ENCODE measurements at places on chromosomes 3 and 15. TPM values are rescaled to one million over a fixed set of nuclear protein-coding genes. Genes with fewer than 3 reads are reported as not detected.

Gene PPP1R14D
- 0.69 TPM for polyA plus RNA-seq

DNA sequence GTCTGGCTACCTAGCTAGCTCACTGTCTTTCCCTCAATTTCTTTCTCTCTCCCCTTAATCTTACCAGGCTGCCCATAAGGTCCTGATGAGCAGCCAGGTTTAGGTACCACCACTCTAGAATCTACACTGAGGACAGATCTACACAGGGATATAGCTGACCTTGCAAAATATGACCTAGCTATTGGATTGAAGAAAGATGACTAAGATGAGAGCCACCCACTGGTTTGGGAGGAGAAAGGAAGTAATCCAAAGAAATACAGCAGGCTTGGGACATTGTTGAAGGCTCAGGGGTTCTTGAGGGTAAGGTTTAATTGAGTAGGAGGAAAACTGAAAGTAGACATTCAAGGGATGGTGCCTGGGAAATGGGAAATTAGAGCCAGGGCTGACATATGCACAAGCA, 142.0 kb upstream of the TMC3 start:
- DNase-seq: no peak

DNA sequence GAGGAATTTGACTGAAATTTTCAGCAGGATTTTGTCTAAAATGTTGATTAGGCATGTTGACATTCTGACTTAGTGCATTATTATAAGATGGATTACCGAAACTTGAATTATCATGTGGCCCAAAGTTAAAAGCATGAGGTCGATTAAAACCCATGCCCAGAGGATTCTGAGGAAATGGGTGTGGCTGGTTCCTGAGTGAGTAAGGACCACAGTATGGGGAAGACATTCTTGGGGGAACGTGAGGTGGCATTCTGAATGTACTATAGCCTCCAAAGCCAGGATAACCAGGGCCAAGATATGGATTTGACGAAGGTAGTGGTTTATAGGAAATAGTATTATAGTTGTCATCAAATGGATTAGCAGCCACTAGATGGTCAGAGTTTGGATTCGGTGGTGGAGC, 38.7 kb upstream of the DNAAF4 start:
- DNase-seq: no peak

DNA sequence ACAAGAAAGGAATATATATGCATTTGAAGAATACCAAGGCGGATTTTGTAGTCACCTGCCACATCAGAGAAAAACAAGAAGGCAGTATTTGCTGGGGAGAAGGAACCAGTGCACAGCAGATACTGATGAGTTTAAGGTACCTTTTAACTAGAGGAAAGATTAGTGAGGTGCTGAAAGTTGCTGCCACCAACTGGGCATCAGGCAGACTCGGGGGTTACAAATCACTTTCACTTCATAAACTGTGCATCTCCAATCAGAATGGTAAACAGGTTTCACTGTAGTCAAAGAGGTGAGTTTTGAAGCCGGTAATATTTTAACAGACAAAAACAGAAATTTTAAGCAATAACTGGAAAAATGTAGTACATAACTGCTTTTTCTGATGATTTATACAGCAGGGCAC, 4.1 kb downstream of the FBN1 start:
- no peak for DNase-seq

- no peak for DNase-seq
Observed at GRCh38 chr3:56302417-56302816, 165.8 kb downstream of the ERC2 start.

- DNase-seq: peak; percentile 61
Observed at GRCh38 chr3:15629860-15630597, 28.5 kb downstream of the BTD start.

Gene COPS2
- polyA plus RNA-seq: 96.1 TPM

GRCh38 chr3:63344661-63345060, 66.6 kb downstream of the SYNPR start:
- DNase-seq: no peak

DNA sequence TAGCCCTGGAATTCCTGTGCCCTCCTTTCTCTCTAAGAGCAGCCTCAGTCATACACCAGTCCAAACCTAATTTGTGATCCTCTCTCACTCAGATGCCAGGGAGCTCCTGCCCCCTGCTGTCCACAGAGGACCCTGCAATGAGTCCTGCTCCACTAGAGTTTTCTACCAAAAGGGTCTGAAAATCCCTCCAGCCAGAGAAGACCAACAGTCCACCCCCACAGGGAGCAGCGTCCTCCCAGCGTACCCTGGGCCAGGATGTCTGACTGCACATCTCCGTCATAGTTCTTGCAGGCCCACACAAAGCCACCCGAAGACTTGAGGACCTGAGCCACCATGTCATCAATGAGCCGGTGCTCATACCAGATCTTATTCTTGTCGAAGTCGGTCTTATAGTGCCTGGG, 15.4 kb downstream of the IDH2 start:
- DNase-seq: no peak

DNA sequence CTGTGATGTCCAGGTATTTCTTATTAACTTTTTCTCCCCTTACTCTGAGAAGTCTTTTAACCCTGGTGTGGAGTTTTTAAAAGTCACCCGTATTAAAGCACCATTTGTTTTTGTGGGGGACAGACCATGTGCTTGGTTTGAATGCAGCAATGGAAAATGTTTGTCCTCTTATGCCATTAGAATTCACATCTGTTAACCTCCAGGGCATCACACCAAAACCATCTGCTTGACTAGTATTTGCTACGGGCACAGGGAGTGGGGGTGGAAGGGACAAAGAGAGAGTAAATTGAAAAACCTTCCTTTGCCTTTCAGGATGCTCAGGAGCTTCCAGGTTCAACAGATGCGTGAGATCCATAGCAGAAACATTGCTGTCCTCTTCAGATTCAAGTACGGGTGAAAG, 61.4 kb upstream of the GOLGA8B start:
- no peak for DNase-seq

DNA sequence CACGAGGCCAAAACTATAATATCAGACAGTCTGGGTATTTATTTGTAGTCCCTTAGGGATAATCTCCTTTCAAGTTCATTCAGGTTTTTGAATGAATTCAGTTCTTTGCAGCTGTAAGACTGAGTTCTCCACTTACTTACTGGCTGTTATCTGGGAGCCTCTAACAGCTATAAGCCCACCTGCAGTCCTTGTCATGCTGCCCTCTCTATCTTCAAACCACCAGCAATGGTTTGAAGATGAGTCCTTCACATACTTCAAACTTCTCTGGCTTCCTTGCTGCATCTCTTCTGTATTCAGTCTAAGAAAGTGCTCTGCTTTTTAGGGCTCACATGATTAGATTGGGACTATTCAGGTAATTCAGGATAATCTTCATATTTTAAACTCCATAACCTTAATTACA, 154.5 kb upstream of the STT3B start:
- no peak for DNase-seq

DNA sequence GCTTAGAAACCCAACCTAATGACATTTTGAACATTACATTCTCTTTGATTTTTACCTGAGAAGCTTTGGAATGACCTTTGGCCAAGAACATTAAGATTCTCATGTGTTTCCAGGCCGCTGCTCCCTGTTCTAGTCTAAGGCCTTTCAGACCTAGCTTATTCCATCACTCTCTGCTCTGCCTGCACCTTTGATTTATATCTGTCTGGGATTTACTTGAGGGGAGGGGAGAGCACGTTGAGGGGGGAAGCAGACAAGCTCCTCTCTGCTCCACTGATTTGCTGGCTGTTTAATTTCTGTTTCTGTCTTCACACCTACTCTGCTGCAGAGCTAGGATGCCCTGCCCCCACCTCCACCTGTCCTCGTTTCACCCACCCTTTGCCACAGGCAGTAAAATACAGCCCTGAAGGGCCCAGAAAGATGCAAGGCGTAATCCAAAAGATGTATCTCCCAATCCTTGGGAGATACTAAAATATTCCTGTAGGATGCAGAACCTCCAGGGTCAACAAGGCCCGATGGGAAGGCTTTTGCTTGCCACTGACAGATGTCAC, 429.8 kb downstream of the EPHB1 start:
- DNase-seq: peak; percentile 31

DNA sequence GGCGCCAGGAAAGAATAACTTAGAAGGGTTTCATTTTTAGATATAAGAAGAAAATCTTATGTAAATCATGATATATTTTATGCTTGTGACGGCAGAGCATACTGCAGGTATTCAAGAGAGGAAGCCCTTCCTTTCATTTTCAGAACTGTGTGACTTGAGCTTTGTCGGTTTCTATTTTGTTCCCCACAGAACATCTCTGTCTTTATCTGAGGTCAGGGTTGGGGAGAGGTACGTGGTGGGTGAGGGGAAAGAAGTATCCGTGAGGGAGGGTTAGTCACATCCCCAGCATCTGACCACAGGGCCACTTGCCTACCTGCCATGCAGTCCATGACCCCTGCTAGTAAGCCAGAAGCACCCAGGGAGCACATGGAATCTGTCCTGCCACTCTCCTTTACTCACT, 126.5 kb downstream of the DGKG start:
- no peak for DNase-seq

DNA sequence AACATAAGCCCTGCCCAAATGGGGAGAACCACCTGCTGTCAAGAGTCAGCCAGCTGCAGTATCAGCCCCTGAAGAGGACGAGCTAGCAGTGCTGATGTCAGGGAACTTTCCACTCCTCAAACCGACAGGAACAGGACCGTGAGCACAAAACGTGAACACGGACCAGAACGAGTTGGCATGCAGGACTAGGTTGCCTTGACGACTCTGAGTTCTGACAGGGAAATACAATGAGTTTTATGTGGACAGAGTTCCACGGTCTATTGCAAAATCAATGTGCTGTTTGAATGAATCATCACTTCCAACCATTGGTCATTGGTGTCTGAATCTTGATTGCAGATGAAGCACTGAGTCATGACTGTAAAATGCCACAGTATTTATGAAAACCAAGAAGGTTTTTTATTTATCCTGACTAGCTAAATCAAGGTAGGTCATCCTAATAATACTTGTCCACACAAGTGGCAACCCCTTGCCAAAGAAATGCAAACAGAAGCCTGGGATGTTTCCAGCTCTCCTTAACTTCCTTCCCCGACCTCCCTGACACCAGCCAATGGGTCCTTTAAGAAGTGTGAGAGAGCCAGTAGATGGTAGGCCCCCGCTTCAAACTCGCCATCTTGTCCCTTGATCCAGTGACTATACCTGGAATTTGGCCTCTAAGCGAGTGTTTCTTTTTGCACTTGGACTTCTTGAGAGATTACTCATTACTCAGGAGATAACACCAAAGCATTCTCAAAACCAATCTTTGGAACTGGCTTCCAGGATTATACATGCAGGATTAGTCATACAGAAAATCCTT, 119.6 kb downstream of the ASB7 start:
- DNase-seq: no peak

- DNase-seq: no peak
Observed at GRCh38 chr15:92629975-92630626, 25.5 kb downstream of the FAM174B start.

GRCh38 chr15:66076591-66077319, 176.8 kb downstream of the MEGF11 start:
- no peak for DNase-seq

DNA sequence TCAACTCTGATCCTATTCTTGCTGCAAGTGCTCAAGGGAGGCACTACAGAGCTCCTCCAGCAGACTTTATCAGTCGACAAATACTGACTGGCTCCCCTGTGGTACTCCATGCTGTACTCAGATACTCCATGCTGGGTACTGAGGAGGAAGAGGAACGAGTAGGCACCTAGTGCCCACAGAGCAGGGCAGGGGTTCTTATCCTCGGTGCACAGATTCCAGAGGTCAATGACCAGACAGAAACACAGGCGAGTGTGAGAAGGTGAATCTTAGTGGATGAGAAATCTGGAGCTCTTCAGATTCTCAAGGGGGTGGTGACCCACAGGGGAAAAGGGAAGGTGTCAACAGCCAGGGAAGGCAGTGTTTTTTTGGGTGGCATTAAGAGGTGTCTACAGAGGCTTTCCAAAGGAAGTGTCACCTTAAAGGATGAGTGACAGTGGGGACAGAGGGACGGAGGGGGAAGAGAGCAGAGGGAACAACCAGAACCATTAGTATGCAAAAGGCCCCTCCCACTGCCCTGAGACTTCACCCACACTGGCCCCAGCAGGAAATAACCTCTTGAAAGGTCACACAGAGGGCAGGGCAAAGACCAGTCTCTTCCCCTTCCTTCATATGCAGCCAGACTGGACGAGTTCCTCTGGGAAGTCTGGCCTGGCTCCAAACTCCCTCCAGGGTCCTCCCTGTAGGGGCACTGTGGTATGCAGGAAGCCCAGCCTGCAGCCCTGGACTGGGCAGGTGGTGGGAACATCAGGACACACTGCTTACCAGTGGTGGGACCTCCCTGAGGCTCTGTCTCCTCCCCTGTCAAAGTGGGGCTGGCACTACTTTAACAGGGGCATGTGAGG, 27.5 kb downstream of the CCDC12 start:
- DNase-seq: no peak

GRCh38 chr3:170228093-170228766, 6.0 kb downstream of the PRKCI start:
- DNase-seq: no peak

DNA sequence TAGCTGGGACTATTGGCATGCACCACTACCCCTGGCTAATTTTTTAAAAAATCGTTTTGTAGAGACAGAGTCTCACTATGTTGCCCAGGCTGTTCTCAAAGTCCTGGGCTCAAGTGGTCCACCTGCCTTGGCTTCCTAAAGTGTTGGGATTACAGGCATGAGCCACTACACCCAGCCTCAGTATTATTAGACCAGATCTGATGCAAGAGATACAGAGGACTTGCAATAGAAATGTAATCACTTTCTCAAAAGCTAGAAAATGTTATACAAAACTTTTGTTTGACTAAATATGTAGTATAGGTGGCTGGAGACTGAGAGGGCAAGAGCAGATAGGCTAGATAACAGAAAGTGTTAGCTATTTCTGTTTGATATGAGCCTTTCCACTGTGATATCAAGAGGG, 531.9 kb downstream of the SOX2 start:
- no peak for DNase-seq

GRCh38 chr3:33278163-33278562, 921 bp downstream of the FBXL2 start:
- DNase-seq: no peak

DNA sequence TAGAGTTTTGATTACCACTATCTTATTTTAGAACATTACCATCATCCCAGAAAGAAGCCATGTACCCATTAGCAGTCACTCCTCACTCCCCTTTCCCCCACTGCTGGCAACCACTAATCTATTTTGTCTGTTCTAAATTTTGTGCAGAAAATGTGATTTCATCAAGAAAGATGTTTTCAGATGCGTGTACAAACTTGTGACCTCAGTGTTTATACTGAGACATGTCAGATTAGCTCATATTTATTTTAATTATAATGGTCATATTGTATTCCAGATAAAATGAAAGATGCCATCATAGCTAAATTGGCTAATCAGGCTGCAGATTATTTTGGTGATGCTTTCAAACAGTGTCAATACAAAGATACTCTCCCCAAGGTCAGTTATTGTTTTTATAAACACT, 27.8 kb downstream of the PDCD6IP start:
- no peak for DNase-seq
